Testis (tissue), 5 donors: ENCODE measurements at places on chromosomes 4 and X. TPM values are rescaled to one million over a fixed set of nuclear protein-coding genes. Genes with fewer than 3 reads are reported as not detected.

DNA sequence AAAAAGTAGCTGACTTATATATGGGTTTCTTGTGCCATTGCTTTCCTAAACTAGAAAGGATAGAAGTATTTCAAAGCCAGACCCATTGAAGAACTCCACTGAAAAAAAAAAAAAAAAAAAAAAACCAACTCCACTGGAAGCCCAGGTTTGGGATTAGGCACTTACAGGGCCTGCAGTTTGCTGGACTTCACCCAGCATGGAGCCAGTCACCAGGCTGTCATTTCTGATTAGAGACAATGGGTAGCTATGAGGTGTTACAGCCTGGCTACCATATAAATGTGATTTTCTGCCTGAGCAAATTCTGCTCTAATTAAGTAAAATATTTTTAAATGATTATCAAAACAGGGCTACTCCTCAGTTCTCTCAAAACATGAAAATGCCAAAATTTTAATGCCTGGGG, 49.5 kb downstream of the HS6ST2 start:
- no peaks in the 10 kb centered on the region for H3K27me3 ChIP-seq
- H3K36me3 ChIP-seq: no peaks in the 10 kb centered on the region
- no peak overlapping the region for H3K4me3 ChIP-seq
- H3K4me1 ChIP-seq: no peaks in the 10 kb centered on the region
- H3K27ac ChIP-seq: no peak overlapping the region

DGKK gene
- total RNA-seq: 0.39 TPM

DNA sequence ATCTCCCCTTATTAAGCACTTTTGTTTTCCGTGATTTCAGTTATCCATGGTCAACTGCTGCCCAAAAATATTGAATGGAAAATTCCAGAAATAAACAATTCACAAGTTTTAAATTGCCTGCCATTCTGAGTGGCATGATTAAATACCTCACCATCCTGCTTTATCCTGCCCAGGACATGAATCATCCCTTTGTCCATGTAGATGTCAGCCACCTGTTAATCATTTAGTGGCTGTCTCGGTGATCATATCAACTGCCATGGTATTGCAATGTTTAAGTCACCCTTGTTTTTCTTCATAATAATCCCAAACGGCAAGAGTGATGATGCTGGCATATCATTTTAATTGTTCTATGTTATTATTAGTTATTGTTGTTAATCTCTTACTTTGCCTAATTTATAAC, 79.8 kb upstream of the LHFPL1 start:
- no peak for DNase-seq
- H3K36me3 ChIP-seq: no peaks in the 10 kb centered on the region
- no peaks in the 10 kb centered on the region for H3K4me1 ChIP-seq
- no peak overlapping the region for H3K27ac ChIP-seq
- H3K27me3 ChIP-seq: no peaks in the 10 kb centered on the region

- no peaks in the 10 kb centered on the region for H3K4me1 ChIP-seq
- H3K27me3 ChIP-seq: no peaks in the 10 kb centered on the region
- no peak overlapping the region for H3K27ac ChIP-seq
- DNase-seq: no peak
- H3K36me3 ChIP-seq: no peaks in the 10 kb centered on the region
Observed at GRCh38 chr4:83297548-83298260, 13.1 kb upstream of the COQ2 start.

ZFP92 gene
- total RNA-seq: 3.4 TPM

DNA sequence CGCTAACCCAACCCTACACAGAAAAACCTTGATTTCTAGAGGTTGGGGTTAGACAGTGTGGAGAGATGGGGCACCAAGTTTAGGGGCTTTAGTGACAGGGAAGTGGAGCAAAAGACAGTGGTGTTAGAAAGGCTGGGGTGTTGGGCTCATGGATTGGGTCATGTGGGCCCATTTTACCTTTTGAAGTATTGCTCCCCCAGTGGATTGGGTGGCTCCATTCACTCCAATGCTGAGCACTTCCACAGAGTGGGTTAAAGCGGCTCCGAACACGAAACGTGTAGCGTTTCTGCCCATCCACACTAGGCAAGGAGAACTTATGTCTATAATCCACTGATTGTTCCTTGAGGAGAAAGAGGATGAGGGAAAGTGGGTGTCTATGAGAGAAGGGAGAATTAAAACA, 2.3 kb downstream of the IL2RG start:
- no peaks in the 10 kb centered on the region for H3K36me3 ChIP-seq
- no peaks in the 10 kb centered on the region for H3K27me3 ChIP-seq
- H3K4me1 ChIP-seq: no peaks in the 10 kb centered on the region
- no peak overlapping the region for H3K4me3 ChIP-seq

- no peaks in the 10 kb centered on the region for H3K36me3 ChIP-seq
- H3K4me3 ChIP-seq: no peak overlapping the region
- no peak for DNase-seq
- no peaks in the 10 kb centered on the region for H3K4me1 ChIP-seq
Observed at GRCh38 chr4:40369437-40370274, 34.5 kb downstream of the CHRNA9 start.
